ENCODE measurements at places on chromosomes 13 and 19.

DNA sequence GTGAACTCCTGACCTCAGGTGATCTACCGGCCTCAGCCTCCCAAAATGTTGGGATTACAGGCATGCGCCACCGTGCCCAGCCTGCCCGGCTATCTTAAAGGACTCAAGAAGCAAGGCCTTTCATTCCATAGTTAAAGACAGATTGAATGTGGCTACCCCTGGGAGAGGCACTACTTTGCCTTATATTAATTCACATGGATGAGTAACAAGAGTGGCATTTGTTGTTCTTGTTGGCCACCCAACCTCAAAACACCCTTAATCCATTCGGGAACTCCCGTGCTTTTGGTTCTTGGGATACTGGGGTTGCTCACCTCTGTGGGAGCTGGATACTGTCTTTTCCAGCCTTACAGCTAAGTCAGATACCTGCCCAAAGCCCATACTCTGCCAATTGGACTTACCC lies 34.4 kb upstream of the ABCC4 start:
- DNase-seq = no peak

- no peak for DNase-seq
Measured at GRCh38 chr13:73428706-73429105, 369.9 kb downstream of the KLF5 start.

- peak; percentile 45 for DNase-seq
Measured at GRCh38 chr13:40671956-40672764, 5.7 kb upstream of the FOXO1 start.

- DNase-seq = no peak
Measured at GRCh38 chr19:17389957-17390664, 3.9 kb downstream of the CCDC194 start.

DNA sequence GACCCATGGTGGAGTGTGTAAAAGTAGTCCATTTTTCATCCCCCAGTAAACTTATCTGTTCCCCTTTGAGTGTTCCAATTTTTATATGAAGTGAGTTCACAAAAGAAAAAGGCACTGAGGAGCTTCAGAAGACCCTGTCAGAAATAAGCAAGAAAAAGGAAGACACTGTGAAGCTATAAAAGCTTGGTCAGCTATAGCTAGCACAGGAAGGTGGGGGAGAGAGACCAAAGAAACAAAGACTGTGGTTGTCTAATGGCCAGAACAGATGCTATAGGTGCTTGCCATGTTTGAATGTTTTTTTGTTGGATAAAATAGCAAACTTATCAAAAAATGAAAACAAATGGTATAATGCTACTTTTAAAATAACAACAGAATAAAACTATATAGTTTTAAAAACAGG lies 46.5 kb downstream of the RCBTB2 start:
- DNase-seq = no peak

DNA sequence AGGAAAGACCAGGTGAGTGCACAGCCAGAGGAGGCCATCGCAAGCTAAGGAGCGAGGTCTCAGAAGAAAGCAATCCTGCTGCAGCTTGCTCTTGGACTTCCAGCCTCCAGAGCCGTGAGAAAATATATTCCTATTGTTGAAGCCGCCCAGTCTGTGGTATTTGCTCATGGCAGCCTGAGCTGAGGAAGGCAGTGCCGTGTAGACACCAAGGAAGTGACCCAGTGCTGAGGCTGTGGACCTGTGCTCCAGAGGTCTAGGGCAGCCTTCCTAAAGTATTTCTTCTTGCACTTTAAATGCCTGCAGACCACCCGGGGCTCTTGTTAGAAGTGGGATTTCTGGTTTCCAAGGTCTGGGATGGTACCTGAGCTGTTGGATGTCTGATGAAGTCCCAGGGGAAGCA lies 158.5 kb upstream of the KL start:
- DNase-seq = no peak

DNA sequence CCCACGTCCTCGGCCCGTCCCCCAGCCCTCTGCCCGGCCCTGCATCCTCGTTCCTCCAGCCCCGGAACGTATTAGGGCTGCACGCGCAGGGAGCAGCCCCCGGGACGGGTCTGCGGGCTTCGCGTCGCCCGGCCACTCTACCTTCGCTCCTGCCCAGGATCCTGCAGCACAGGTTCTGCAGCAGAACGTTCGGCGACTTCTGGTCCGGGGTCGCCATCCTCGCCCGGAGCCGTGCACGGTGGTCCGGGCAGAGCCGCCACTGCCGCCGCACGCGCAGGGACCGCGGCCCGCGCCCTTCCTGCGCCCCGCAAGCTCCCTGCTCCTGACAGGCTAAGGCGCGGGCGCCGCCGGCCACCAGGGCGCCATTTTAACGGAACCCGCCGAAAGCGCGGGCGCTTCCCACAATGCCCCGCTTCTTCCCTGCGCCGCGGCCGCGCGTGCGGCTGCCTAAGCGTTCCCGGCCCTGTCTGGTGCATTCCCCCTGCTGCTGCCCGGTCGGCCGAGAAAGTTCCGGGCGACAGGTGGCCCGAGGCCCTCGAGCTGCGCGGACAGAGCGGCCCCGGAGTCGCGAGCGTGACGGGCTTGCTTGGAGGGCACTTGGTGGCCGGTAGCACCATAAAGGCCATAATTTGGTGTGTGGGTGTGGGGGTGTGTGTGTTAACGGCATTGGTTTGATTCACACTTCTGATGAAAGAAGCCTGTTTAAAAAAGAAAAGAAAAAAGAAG lies at the start of gene TUBGCP3:
Gene TUBGCP3 (minus strand): TSS at position 390 of the 726 bp plus-strand sequence. CDS start 173 bp downstream, at position 217.
- no peak for DNase-seq

- no peak for DNase-seq
Measured at GRCh38 chr19:28130066-28130511, 1082.9 kb downstream of the UQCRFS1 start.

DNA sequence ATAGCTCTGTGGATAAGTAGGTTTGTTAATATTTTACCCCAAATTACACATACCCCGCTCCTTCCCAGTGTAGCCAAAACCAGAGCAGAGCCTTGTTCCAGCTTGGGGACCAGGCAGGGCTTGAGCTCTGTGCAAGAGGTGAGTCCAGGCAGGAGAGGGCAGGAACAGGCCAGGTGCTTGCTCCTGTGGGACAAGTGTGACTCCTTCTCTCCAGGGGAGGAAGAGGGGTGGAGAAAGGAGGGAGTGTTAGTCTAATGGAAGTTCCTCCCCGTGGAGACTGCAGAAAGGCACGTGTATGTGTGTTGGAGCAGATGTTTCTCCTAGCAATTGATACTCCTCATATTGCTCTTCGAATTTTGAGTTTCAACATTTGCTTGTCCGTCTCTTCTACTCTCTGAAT lies 201.0 kb downstream of the FGF9 start:
- no peak for DNase-seq

DNA sequence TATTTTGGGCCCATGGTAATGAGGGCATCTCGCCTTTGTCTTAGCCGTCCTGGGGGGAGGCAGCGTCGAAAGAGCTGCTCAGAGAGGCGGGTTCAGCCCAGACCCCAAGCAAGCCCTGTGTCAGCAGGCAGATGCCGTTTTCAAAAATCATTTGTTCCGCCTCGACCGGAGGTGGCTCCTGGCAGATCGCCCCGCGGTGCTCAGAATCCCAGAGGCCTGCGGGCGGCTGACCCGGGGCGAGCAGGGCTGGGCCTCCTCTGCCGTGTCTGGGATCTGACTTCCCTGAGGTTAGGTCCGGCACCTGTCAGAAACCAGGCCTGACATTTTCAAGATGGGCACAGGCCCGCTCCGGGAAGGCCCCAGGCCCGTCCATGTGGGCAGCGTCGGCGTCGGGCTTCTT lies 36.1 kb downstream of the CRTC1 start:
- DNase-seq = no peak

DNA sequence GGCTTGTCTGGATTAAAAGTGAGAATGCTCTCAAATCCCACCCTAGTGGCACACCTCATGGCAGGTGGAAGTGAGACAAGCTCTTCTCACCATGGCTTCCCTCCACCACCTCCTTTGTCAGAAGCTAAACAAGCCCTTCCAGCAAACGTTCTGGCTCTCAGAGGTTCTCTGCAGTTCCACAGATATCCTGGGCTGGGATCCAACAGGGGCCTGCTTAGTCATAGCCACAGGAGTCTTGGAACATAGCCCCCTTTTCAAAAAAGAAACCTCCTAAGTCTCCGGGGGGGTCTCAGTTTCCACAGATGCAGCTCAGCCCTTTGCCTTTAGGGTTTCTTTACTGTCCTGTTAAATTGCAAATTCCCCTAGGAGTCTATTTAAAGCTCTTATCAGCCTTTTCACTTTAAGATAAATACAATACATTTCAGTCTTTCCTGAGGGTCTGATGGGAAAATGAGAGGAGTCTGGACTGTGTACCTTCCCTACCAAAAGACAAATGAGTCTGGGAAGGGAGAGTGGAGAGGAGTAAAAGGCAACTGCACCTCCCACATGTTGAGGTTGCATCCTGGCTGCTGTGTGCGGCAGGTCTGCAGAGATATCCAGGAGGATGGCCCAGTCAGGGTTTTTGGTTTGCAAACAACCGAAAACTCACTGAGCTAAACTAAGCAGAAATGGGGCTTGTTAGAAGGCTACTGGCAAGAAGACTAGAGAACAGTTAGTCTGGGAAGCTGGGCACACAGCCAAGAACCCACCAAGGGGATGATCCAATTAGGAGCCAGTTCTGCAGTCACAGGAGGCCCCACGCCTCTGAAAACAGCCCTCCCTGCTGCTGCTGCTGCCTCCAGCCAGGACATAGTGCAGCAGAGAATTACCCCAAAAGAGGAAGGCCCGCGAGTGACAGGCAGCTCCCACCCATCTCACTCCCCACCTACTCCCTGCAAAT lies 41.4 kb upstream of the SERP2 start:
- no peak for DNase-seq

DNA sequence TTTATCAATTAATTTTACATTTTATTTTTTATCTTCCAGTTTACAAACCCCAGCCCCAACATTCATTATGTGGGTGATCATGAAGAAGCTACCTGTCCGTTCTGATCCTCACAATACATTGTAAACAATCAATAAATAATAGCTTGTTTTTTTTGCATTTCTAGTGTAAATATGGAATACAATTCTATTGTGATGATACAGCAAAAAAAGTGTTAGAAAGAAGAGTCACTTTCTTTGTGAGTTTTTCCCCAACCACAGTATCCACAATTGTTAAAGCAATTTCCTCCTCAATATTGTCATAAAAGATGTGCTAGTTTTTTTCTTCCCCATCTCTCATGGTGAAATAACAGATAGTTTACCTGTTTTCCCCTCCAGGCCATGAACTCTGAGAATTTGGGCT lies 30.3 kb upstream of the ZNF835 start:
- DNase-seq = no peak

DNA sequence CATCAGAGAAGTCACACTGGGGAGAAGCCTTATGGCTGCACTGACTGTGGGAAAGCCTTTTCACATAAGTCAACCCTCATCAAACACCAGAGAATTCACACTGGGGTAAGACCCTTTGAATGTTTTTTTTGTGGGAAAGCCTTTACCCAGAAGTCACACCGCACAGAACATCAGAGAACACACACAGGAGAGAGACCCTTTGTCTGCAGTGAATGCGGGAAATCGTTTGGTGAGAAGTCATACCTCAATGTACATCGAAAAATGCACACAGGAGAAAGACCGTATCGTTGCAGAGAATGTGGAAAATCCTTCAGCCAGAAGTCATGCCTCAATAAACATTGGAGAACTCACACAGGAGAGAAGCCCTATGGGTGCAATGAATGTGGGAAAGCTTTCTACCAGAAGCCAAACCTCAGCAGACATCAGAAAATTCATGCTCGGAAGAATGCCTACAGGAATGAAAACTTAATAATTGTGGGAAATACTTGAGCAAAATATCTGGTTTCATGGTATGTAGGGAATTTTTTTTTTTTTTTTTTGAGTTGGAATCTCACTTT lies 30.7 kb downstream of the ZNF793 start:
- no peak for DNase-seq

DNA sequence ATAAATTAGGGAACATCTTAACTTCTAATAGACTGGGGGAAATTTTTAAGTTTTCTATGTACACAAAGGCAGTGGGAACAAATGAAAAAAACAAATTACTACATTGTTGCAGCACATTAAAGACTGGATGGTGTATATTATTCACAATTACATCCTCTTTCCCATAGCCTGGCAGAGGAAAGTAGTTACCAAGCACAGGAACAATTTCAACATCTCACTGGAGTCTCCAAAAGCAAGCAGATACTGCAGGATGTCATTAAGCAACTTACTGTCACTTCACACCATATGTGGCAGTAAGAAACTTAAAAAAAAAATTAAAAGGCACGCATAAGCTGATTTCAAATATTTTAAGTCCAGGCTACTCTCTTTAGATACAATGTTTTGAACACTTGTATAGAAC lies 6.4 kb upstream of the EFNB2 start:
- DNase-seq = no peak

DNA sequence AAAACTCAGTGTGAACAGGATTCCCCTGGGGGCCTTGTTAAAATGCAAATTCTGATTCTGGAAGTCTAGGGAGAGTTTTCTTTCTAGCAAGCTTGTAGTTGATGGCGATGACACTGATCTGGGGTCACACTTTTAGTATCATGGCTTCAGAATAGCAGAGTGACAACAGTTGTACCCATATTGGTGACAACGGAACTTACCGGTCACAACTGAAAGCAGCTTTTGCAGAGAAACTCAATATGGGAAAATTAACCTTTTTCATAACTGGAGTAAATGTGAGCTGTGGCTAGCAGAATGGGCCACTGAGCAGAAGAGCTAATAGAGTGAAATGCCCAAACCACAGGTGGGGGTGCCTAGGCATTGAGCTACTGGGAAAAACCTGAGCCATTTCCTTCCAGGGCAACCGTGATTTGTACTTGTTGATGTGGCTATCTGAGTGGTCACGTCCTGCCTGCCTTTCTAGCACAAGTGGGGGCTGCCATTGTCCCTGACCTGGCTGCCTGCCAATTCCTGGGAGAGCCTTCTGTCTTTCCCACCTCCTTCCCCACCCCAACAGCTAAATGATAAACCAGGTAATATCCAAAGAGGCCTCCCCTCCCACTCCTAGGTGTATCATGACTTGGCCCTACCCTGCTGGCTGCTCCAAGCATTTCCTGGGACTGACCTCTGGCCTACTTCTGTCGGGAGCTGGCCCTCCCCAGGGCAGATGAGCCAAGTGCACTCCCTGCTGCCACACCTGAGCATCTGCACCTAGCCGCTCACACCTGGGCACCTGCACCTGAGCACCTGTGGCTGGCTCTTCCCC lies 1.7 kb upstream of the SLC10A2 start:
- DNase-seq = no peak

DNA sequence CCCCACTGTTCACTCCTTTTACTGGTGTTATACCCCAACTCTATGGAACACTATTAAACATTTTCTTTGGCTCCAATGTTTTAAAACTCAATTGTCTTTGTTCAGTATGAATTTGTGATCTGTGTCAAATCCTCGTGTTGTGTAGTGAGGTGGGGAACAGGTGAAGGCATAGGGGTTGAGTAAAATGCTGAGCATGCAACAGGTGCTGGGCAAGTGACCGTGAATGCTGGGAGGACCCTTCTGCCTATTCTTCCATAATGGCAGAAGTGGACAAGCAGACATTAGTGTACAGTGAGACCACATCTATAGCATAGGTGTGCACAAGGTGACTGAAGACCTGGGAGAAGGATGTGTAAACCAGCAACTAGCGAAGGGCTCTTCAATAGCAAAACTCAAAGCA lies 1188.0 kb downstream of the UQCRFS1 start:
- DNase-seq = no peak

- DNase-seq = no peak
Measured at GRCh38 chr13:19818223-19818842, 35.6 kb upstream of the PSPC1 start.

- no peak for DNase-seq
Measured at GRCh38 chr13:33076001-33076992, 60.1 kb downstream of the KL start.

Data from NCI-H2029 treated with DMSO at 0.1 percent for 48 hours (cell line).